ENCODE measurements at places on chromosomes 7 and 10. TPM values are rescaled to one million over a fixed set of nuclear protein-coding genes. Genes with fewer than 3 reads are reported as not detected.

DNA sequence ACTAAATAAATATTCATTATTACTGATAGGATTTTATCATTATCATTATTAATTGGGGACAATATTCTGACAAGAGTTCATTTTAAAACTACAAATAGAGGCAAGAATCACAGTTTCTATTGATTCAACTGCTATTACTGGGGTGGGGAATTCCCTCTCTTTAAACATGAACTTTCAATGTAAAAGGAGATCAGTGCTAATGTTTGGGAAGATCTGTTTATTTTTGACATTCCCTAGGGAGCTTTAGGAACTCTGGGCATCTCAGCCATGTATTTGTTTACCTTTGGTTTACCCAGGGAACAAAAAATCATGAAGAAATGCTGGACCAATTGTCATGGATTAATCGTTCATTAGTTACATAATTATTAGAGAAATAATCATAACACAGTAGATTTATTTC is 443.2 kb upstream of the AKR1E2 start:
- H3K4me3 ChIP-seq, result no peak overlapping the region
- no peak overlapping the region for H3K27ac ChIP-seq
- H3K36me3 ChIP-seq, result no peaks in the 10 kb centered on the region
- H3K4me1 ChIP-seq, result no peaks in the 10 kb centered on the region

Gene SEPTIN14
- total RNA-seq, result not detected

- H3K27ac ChIP-seq, result no peak overlapping the region
- no peaks in the 10 kb centered on the region for H3K4me1 ChIP-seq
- no peaks in the 10 kb centered on the region for H3K27me3 ChIP-seq
- no peak overlapping the region for H3K4me3 ChIP-seq
Measured at GRCh38 chr10:51861731-51862130, 162.3 kb upstream of the CSTF2T start.

DNA sequence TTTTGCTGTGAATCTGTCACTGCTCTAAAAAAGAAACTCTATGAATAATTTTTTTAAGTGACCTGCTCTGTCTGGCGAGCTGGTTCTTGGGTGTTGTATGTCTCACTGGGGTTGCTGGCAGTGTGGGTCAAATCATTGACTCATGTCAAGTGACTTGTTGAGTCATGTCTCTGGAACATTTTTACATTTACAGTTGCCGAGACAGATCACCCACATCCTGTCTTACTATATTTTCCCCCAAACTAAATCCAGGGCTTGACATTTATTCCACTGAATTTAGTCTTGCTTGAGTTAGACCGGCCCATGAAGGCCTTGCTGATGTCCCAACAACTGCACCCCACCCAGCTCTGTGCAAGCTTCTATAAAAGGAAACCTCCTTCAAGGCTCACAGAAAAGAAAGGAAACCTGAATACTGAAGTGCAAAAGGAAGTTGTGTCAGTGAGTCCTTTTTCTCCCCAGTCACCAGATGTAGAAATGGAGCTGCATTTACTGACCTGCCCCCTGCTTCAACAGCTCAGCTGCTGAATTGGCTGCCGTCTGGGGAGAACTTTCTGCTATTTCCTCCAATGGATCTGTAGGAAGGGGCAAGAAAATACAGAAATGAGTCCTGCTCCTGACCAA is 290.3 kb downstream of the TNS3 start:
- H3K36me3 ChIP-seq, result no peaks in the 10 kb centered on the region
- H3K27ac ChIP-seq, result peak overlapping the region; percentile 55
- H3K4me1 ChIP-seq, result peaks cover 16% of the 10 kb centered on the region
- H3K27me3 ChIP-seq, result no peaks in the 10 kb centered on the region

Gene SFTPD
- not detected for total RNA-seq

Gene GRID1
- not detected for total RNA-seq

Gene ZDHHC16
- 42.8 TPM for total RNA-seq

- H3K36me3 ChIP-seq, result no peaks in the 10 kb centered on the region
- H3K4me1 ChIP-seq, result no peaks in the 10 kb centered on the region
- H3K27ac ChIP-seq, result no peak overlapping the region
- no peak for DNase-seq
- H3K4me3 ChIP-seq, result no peak overlapping the region
Measured at GRCh38 chr7:51789489-51789888, 472.9 kb upstream of the COBL start.

DNA sequence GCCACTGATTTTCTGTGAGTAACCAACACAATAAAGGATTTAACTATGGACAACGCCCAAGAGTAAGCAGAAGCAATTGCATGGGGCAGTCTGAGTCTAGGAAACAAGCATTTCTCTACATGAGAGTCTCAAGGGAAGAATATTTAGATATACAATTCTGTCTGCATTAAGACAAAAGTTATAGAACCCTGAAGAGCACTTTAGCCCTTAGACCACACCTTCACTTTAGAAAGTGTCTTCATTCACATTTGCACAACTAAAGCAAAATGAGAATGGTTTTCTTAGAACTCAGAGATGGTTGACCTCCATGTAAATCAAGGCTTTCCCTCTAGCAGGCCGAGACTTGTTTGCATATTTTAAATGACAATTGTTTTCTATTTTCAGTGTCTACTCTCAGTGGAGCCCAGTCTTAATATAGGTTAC is 25.5 kb upstream of the TRIM24 start:
- no peaks in the 10 kb centered on the region for H3K27me3 ChIP-seq
- no peaks in the 10 kb centered on the region for H3K36me3 ChIP-seq
- DNase-seq, result no peak
- no peak overlapping the region for H3K27ac ChIP-seq
- H3K4me1 ChIP-seq, result peaks cover 3% of the 10 kb centered on the region

- H3K4me3 ChIP-seq, result no peak overlapping the region
- H3K4me1 ChIP-seq, result no peaks in the 10 kb centered on the region
- H3K27ac ChIP-seq, result no peak overlapping the region
- no peak for DNase-seq
- no peaks in the 10 kb centered on the region for H3K36me3 ChIP-seq
Measured at GRCh38 chr7:138941545-138941944, 39.6 kb downstream of the KIAA1549 start.

DNA sequence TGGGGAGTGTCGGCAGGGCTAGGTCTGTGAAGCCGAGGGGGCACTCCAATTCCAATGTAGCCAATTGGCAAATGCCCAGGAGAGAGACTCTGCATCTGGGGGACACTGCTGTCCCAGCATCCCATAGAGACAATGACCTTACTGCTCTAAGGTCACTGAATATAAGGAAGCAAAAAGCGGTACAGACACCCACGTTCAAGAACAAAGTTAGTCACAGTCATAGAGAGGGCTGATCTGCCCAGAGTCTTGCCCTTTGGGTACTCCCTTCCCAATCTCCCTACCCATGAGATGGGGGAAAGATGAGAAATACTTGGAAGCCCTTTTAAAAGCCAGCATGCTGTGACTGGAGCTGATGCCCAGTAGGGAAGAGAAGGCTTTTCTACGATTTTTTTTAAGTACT is 76.3 kb upstream of the GSDME start:
- H3K4me3 ChIP-seq, result no peak overlapping the region
- no peak overlapping the region for H3K27ac ChIP-seq
- no peaks in the 10 kb centered on the region for H3K27me3 ChIP-seq
- peaks cover 48% of the 10 kb centered on the region for H3K36me3 ChIP-seq
- DNase-seq, result no peak
- H3K4me1 ChIP-seq, result peaks cover 45% of the 10 kb centered on the region

GRCh38 chr10:1102831-1103230 is 46.6 kb downstream of the WDR37 start:
- H3K27me3 ChIP-seq, result no peaks in the 10 kb centered on the region
- DNase-seq, result no peak
- no peak overlapping the region for H3K27ac ChIP-seq
- peaks cover 28% of the 10 kb centered on the region for H3K4me1 ChIP-seq
- peaks cover 63% of the 10 kb centered on the region for H3K36me3 ChIP-seq
- H3K4me3 ChIP-seq, result no peak overlapping the region

DNA sequence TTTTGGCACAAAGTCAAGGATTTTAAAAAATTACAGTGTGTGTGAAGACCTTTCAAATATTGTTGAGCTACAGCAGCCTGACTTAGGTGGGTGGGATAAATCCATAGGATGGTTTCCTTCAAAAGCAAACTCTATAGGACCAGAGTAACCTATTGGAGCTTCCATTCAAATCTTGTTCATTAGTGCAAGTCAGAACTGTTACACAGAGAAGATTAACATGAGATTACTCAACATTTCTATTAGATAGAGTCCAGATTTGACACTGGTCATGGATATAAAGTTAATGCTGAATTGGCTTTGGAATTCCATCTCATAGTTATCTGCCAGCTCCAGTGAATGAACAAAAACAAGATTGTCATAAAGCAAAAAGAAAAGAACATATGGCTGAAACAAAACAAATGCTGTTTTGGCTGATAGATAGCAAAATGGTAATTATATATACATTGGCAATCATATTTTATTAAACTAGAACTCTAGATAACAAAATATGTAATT is 129.6 kb upstream of the SEMA3A start:
- H3K36me3 ChIP-seq, result no peaks in the 10 kb centered on the region
- H3K4me3 ChIP-seq, result no peak overlapping the region
- DNase-seq, result no peak
- no peaks in the 10 kb centered on the region for H3K4me1 ChIP-seq

Gene RSPH10B2
- not detected for total RNA-seq

DNA sequence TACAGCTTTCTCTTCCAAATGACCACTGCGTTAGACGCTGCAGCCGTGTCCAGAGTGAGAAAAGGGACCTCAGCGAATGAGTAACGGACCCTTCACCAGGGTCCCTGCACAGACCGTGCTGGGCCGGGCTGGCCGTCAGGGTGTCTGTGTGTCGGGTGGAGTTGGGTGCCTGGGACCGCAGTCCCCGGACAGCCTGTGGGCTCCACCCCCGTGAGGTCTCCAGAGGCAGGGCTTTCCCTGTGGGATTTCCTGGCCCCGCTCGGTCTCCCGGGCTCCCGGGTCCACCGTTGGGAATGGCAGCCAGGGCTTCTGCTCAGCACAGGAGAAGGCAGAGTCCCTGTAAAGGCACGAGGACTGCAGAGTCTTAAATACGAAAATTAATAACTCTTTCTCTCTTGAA is 509.7 kb downstream of the TCERG1L start:
- no peaks in the 10 kb centered on the region for H3K36me3 ChIP-seq
- H3K4me3 ChIP-seq, result no peak overlapping the region
- no peaks in the 10 kb centered on the region for H3K27me3 ChIP-seq
- DNase-seq, result no peak
- H3K4me1 ChIP-seq, result no peaks in the 10 kb centered on the region
- H3K27ac ChIP-seq, result no peak overlapping the region

DNA sequence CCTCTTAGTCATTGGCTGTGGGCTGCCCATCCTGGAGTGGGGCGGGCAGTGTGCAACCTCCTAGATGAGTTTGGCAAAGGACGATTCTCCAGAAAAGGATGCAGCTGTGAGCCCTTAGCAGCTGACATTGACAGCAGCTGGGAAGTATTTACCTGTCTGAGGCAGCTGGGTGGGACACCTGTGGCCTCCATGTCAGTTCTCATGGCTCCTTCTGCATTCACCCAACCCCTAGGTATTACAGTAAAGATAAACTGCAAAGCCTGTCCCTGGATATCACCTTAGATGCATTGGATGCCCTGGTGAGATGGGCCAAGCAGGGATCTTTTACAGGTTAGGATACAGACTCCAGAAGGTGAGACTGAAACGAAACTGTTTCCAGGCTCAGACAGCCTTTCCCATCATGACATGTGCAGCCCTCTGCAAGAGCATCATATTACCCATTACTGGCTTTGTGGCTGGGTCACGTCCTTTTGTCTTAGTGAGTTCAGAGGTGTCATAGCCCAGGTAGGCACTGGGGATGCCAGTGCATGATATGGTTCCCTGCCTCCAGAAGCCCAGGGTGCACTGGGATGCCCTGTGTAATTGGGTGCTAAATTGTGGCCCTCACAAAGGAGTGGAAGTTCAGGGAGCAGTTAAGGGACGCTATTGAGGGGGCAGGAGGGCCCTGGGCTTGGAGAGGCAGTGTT is 28.9 kb downstream of the MINDY4 start:
- no peaks in the 10 kb centered on the region for H3K36me3 ChIP-seq
- H3K27ac ChIP-seq, result no peak overlapping the region
- H3K27me3 ChIP-seq, result no peaks in the 10 kb centered on the region
- H3K4me3 ChIP-seq, result no peak overlapping the region
- peaks cover 14% of the 10 kb centered on the region for H3K4me1 ChIP-seq

Gene MET
- 0.91 TPM for total RNA-seq

DNA sequence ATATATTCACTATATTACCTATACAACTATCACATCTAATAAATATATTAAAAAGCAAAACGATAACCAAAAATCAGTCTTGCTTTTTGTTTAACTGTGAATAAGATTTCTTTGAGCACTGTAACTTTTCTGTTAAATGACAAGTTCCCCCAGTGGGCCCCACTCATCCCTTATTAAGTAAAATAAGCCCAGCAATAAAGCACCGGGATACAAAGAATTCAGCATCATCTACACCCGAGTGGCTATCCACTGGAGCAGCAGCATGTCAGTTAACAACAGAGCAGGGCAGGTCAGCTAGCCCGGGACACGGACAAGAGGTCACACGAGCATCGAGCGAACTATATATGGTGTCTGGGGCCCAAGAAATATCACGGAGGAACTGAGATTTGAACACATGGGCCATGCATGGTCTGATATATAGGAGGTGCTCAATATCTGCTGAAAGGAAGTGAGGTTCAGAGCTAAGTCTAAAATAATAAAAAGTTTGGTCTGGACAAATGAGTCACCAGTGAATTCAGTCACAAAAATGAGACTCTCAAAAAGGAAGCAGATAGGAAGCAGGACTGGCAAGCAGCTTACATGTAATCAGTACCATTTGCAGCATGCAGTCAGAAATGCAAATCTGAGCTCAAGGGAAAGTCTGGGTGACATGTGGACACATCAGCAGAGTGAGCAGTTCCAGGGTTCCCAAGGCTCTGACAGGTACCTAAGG is 4.1 kb downstream of the ERCC6 start:
- H3K4me3 ChIP-seq, result no peak overlapping the region
- peak; percentile 26 for DNase-seq
- peak overlapping the region; percentile 6 for H3K27ac ChIP-seq
- H3K4me1 ChIP-seq, result peaks cover 39% of the 10 kb centered on the region
- H3K36me3 ChIP-seq, result peaks cover 23% of the 10 kb centered on the region

GRCh38 chr7:31957090-31957720 is 113.0 kb downstream of the PDE1C start:
- DNase-seq, result no peak
- H3K4me1 ChIP-seq, result no peaks in the 10 kb centered on the region
- H3K36me3 ChIP-seq, result no peaks in the 10 kb centered on the region
- H3K27ac ChIP-seq, result no peak overlapping the region
- no peaks in the 10 kb centered on the region for H3K27me3 ChIP-seq

Gene PNLIP
- not detected for total RNA-seq

GRCh38 chr7:130292682-130293257 is at the start of gene CPA4:
Gene CPA4, plus strand, starts transcription at chr7:130293161. Its CDS starts 20 bp downstream, at chr7:130293181.
- no peak within 1 kb of the TSS for H3K4me3 ChIP-seq
- no peaks in the 10 kb centered on the region for H3K36me3 ChIP-seq
- no peaks in the 10 kb centered on the region for H3K27me3 ChIP-seq
- DNase-seq, result no peak
- no peak within 1 kb of the TSS for H3K27ac ChIP-seq

GRCh38 chr7:151851782-151852181 is 25.1 kb downstream of the PRKAG2 start:
- DNase-seq, result peak; percentile 34
- no peaks in the 10 kb centered on the region for H3K27me3 ChIP-seq
- H3K27ac ChIP-seq, result peak overlapping the region; percentile 93
- peaks cover 30% of the 10 kb centered on the region for H3K4me1 ChIP-seq
- H3K4me3 ChIP-seq, result peak overlapping the region; percentile 56

All from activated CD4-positive, alpha-beta T cell treated with anti-CD3 and anti-CD28 coated beads for 36 hours (primary cell).